ENCODE measurements at places on chromosomes 12 and 14.

GRCh38 chr12:4168036-4168435, 105.5 kb upstream of the CCND2 start:
- DNase-seq, result no peak

DNA sequence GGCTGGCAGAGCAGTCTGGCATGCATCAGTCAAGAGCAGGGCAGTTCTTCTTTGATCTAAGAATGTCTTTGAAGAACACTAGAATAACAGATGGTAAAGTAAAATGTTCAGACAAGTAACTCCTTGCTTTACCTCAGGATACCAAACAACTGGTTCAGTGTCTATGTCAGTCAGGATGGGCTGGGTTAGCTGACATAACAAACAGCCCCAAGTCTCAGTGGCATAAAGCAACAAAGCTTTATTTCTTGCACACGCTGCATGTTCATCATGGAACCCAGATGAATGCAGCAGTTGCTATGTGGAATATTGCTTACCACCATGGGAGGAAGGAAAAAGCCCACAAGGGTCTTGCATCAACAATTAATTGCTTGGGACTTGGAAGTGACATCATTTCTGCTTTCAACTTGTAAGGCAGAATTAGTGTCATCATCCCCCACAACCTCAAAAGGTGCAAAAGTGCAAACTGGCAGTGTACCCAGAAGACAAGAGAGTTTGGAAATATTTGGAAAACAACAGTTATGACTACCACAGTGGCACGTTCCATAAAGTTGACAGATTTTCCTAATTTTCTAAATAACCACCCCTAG, 21.2 kb downstream of the GPRC5D start:
- no peak for DNase-seq

- DNase-seq, result no peak
Measured at GRCh38 chr14:103623883-103624482, 5.0 kb upstream of the KLC1 start.

GRCh38 chr12:131494741-131495524, 216.0 kb upstream of the SFSWAP start:
- no peak for DNase-seq

- DNase-seq, result no peak
Measured at GRCh38 chr12:93894391-93895088, 217.4 kb downstream of the CRADD start.

DNA sequence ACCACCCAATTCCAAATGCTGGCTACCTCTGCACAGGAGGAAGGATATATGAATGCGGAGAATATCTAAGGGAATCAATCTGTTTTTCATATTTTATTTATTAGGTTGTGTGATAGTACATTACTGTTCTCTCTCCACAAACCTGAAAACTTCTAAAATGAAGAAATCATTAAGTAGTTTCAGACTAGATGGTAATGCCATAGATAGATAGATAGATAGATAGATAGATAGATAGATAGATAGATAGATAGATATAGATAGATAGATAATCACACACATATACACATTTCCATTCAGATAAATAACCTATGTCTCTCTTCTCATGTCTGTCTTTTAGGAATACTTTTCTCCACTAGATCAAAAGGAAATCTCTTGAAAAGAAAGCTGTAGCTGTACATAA, 126.1 kb upstream of the TSPAN8 start:
- DNase-seq, result no peak

DNA sequence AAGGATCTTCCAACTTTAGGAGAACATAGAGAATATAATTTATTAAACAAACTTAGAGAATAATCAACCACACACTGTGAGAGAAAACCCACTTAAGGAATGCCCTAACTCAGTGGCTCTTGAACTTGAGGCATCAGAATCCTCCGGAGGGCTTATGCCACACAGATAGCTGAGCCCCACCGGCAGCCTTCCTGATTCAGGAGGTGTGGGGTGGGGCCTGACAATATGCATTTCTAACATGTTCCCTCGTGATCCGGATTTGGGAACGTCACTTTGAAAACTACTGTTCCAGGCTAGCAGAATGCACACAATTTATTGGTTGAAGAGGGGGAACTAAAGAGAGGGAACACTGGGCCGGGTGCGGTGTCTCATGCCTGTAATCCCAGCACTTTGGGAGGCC, 2.0 kb upstream of the SOAT2 start:
- DNase-seq, result no peak

DNA sequence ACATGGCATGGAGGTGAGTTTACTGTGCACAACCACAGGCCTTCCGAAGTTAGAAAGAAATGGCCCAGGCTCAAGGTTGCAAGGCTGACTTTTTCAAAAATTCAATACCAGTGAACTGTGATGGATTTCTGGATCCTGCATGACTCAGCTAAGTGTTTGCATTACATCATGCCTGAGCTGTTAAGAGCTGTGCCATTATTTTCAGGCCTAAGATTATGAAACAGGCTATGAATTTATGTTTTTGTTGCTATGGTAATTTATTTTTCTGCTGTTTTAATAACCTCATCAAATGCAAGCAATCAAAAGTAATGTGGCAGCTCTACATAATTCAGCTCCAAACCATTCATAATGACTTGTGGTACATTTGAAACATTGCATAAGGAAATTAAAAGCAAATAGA, 457.7 kb upstream of the TMEM132C start:
- DNase-seq, result peak; percentile 68

DNA sequence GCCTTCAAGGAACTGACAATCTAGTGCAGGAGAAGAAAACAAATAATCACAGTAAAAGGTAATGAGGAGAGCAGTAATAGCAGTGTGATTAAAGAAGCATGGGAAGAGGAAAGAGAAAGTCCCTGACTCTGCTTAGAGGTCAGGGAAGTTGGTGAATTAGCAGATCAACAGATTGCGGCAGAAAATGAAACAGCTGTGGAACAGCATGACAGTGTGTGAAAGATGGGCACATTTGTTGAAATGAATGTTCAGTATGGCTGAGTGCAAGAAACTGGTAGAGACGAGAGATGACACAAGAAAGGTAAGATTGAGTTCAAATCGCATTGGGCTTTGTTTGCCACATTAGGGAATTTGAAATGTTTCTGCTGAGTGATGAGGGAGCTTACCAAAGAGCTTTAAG, 63.7 kb upstream of the RASSF8 start:
- no peak for DNase-seq

DNA sequence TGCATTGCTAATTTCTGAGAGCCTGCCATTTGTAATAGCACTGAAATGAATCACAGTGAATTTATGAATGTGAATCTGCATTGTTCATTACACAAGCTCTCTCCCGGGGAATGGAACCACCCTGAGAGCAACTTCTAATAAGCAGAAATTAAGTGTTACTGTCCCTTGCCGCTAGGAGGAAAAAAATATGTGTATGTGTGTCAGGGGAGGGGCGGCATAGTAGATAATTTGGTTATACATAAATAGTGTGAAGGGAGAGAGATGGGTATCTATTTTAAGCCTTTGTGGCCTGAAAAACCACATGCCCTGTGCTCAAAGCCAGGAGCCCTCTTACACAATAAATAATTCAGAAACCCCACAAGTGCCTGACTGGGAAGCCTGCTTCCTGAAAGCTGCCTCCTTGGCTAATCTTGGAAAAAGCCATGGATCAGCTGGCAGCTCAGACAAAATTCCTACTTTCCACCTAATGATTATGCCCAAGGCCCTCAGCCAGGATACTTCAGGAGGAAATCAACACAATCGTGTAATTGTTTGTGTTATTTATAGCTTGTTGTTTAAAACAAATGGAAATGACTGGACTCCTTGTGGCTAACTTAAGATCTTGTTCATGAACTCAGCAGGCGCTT, 366.2 kb upstream of the KITLG start:
- peak; percentile 80 for DNase-seq

DNA sequence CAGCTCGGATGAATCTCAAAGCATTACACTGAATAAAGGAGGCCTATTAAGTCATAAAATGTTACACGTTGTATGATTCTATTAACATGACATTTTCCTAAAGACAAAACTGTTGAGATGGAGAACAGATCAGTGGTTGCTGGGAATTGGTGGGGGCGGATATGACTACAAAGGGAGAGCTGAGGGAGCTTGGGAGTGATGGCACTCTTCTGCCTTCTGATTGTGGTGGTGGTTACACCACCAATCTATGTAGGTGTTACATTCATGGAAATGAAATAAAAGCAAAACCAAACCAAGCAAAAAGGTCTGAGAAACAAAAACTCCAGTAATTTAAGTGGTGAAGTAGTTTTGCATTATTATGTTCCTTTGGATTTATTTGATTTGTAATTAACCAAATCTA, 16.4 kb upstream of the EVL start:
- no peak for DNase-seq

GRCh38 chr14:87705439-87705896, 287.5 kb downstream of the GALC start:
- DNase-seq, result peak; percentile 4

DNA sequence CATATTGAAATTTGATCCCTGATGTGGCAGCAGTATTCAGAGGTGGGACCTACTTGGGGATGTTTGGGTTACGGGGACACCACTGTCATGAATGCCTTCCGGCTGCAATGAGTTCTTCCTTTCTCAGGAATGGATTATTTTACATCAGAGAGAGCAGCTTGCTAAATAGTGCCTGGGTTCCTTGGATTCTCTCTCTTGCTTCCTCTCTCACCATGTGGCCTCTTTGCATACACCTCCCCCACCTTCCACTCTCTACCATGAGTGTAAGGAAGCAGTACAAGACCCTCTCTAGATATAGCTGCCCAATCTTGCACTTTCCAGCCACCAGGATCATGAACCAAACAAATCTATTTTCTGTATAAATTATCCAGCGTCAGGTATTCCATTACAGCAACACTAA, 15.4 kb upstream of the SCAF11 start:
- no peak for DNase-seq

DNA sequence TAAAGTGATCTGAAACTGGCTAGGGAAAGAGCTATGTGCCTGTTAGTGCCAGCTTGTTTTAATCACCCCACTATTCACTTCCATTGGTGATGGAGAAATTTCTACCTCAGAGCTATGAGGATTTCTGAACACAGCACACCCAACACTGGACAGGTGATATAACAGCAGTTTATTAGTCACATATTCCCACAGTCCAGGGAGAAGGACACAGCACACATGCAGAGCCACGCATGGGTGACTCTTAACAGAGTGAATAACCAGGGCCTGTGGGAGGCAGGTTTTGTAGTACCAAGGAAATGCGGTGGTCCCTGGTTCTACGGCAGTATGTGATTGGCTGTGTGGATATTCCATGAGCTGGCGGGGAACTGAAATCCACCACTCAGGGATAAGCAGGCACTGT, 455.1 kb downstream of the BTG1 start:
- DNase-seq, result no peak

GRCh38 chr12:3398196-3398789, 92.7 kb upstream of the PRMT8 start:
- no peak for DNase-seq

DNA sequence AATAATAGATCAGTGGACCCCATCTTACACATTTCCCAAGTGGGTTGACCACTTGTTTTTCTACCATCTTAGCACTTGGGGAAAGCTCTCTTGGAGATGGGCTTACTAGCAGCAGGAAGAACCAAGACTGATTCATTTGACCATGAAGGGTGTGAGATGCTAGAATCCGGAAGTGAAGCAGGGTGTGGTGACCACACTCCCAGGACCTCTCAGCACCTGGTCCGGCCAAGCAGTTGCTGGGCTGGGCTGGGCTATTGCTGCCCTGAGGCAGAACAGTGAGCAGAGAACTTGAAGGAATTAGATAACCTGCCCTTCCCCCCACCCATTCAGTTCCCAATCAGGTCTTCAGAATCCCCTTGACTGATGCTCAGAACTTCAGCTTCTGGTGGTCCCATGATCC, 24.4 kb downstream of the ADCY6 start:
- no peak for DNase-seq

GRCh38 chr12:101047652-101048051, 162.4 kb downstream of the SLC5A8 start:
- DNase-seq, result no peak

DNA sequence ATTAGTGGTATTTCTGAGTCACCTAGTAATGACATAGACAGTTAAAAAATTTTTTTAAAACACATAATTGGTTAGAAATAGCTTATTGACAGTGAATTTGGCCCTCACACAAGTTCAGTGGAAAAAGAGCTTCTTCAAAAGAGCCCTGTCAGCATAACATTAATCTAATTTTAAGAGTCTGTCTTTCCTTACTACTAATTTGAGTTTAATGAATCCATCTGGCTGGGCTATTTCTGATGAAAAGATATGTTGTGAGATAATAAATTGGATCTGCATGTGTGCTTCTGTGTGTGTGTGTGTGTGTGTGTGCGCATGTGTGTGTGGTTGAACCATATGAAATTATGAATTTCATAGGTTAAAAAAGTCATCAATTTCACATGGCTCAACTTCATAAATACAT, 1045.2 kb downstream of the FLRT2 start:
- DNase-seq, result peak; percentile 38

DNA sequence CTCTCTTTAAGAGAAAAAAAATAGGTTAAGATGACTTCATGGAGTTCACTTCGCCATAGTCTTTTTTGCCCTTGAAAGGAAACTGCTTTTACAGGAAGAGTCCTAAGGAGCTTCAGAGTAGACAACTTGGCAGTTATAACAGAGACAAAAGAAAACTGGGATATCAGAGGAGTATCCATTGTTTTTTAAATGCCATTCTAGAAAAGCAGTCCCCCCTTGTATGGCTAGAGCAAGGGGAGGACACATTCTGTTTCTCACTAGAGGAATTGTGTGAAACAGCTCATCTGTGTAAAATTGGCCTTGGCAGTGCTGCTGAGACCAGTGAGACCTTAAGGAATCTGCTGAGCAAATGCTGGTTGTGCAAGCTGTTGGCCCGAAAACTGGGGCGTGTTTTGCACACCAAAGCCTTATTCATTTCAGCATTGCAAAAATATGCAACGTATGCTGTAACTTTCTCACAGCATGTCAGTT, 128.0 kb downstream of the GPR135 start:
- no peak for DNase-seq

GRCh38 chr12:130795906-130796305, 43.1 kb downstream of the STX2 start:
- DNase-seq, result no peak

GRCh38 chr12:13719986-13720385, 261.4 kb downstream of the GRIN2B start:
- DNase-seq, result no peak

- peak; percentile 73 for DNase-seq
Measured at GRCh38 chr12:58310368-58310767, 369.0 kb downstream of the ATP23 start.

- DNase-seq, result no peak
Measured at GRCh38 chr12:103773109-103773910, 67.7 kb downstream of the NT5DC3 start.

- peak; percentile 17 for DNase-seq
Measured at GRCh38 chr12:82182601-82183190, 175.5 kb downstream of the CCDC59 start.

DNA sequence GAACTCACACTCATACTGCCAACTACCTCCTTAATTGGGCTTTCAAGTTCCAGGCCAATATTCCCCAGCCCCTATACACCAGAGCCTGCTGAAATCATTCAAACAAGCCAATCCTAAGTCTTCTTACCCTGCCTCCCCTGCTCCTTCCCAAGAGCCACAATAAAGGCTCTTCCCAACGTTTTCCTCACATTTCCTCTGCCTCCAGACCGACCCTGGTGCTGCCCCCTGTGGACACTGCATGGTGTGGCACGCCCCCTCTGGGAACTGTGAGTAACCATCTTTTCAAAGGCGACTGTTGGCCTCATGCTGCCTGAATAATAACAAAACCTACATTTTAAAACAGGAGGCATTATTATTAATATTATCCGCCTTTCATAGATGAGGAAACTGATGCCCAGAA, 111.6 kb upstream of the NOS1 start:
- no peak for DNase-seq

All from EL (cell line).